Activated CD4-positive, alpha-beta T cell treated with anti-CD3 and anti-CD28 coated beads, Interleukin-2, amount 50 U/mL, for 24 hours (primary cell): ENCODE measurements at places on chromosomes 6 and 20.

- no peak for DNase-seq
Observed at GRCh38 chr20:57600320-57601210, 19.7 kb downstream of the ZBP1 start.

DNA sequence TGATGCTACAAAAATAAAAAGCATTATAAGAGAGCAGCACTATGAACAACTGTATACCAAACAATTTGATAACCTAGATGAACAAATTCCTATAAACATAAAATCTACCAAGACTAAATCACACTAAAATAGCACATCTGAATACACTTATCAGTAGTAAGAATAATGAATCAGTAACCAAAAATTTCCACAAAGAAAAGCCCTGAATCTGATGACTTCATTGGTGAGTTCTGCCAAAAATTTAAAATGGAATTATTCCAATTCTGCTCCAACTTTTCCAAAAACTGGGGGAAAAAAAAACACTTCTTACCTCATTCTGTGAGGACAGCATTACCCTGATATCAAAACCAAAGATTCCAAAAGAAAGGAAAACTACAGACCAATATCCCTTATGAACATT is 206.2 kb downstream of the WDR27 start:
- no peak for DNase-seq

- DNase-seq, result no peak
Observed at GRCh38 chr6:5466281-5467136, 205.2 kb downstream of the FARS2 start.

GRCh38 chr6:157650801-157651200 is 172.2 kb upstream of the SNX9 start:
- no peak for DNase-seq

DNA sequence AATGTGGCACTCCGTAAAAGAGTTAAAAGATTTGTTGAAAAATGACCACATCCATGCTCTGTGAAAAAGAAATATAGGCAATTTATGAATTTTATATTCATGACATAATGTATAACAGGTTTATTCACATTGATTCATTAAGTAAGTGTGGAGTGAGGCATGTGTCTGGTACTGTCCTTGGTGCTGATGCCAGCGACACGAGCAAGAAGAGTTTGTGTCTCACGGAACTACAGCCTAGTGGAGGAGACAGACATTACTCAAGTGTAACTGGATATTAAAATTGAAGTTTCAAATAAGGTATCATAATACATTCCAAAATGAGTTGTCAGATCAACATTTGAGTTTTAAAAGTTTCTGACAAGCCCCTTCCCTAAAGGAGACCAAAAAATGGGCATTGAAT is 158.2 kb upstream of the PRND start:
- DNase-seq, result no peak

- DNase-seq, result no peak
Observed at GRCh38 chr20:62051144-62051543, 14.5 kb downstream of the TAF4 start.

GRCh38 chr6:26172608-26172968 is 85.4 kb downstream of the HFE start:
- DNase-seq, result no peak

DNA sequence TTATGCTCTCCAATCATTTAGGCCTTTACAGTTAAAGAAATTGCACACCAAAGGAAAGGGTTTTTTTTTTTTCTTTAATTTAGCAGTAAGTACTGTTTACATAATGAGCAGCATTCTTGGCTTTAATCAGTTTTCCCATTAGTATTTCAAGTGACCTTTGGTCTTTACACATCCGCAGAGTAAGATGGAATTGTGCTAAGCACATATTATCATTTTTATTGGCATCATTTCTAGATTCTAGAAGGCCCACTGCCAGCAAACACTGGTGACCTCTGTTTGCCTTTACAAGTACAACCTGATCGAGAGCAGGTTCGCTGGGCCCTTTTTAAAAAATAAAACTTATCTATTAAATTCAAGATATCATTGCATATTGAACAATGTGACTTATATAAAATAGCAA is 104.3 kb downstream of the ADGRG6 start:
- no peak for DNase-seq

DNA sequence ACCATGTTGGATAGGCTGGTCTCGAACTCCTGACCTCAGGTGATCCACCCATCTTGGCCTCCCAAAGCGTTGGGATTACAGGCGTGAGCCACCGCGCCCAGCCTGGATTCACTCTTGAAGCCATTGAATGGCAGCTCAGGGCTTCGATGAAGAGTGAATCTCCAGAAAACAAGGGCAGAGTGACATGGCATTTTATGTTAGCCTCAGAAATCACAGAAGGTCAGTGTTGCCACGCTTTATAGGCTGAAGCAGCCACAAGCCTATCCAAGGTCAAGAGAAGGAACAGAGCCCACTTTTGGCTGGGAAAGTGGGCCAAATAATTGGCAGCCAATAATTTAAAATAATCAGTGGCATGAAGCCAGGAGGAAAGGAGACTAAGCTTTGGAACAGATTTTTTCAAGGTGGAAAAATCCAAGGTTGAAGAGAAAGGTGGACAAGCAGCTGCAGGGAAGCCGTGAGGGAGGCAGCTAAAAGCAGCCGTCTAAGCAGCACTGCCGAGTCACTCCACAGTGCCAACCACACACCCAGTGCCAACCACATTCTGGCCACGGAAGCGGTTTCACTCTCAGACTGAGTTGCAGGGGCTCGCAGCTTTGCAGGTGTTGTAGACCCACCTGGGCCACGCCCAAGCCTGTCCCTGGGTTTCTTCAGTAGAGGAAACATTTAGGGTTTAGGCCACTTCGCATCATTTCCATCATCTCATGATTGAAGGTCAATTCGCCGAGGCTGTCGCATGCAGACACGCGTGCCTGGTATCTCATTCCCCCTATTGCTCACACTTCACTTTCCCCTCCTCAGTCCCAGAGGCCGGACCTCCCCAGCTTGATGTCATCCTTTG is 17.4 kb upstream of the AVP start:
- DNase-seq, result peak; percentile 49

- DNase-seq, result no peak
Observed at GRCh38 chr6:107244742-107245480, 129.6 kb upstream of the BEND3 start.

DNA sequence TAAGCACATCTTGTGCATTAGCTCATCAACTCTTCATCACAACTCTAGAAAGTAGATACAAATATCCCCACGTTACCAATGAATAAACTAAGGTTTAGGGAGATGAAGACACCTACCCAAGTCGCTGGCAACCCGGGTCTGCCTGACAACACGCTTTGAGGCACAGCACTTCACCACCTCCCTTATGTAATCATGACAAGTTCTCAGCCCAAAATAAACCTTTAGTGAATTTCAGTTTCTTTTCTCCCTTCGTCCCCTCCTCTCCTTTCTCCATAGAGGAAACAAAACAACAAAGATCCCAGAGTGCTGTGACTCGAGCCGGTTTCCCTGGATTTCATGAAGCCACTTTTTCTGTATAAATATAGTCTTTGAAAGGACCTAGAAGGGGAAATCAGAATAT is 105.4 kb downstream of the MAFB start:
- DNase-seq, result no peak

DNA sequence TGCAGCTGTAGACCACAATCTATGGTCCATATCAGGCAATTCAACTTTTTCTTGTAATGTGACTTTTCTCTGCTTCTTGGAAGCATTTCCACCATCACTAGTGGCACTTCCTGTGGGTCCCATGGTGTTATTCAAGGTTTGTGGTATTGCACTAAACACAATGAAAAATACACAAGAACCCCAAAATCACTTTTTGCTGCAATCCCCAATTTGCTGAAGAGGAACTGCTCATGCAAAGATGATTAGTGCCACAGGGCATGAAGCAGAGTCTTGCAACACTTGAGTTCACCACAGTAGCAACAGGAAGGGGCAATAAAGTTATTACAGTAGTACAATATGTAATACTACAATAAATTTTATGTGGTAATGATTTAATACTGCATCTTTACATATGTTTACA is 16.8 kb upstream of the TAAR1 start:
- no peak for DNase-seq

GRCh38 chr6:152301021-152301764 is 336.0 kb downstream of the SYNE1 start:
- DNase-seq, result no peak
